Ecto neural progenitor cell (in vitro differentiated cells): ENCODE measurements at places on chromosomes 2 and 18.

- no peak for DNase-seq
These were observed 222.6 kb upstream of the LRRTM1 start for GRCh38 chr2:80527119-80527518.

DNA sequence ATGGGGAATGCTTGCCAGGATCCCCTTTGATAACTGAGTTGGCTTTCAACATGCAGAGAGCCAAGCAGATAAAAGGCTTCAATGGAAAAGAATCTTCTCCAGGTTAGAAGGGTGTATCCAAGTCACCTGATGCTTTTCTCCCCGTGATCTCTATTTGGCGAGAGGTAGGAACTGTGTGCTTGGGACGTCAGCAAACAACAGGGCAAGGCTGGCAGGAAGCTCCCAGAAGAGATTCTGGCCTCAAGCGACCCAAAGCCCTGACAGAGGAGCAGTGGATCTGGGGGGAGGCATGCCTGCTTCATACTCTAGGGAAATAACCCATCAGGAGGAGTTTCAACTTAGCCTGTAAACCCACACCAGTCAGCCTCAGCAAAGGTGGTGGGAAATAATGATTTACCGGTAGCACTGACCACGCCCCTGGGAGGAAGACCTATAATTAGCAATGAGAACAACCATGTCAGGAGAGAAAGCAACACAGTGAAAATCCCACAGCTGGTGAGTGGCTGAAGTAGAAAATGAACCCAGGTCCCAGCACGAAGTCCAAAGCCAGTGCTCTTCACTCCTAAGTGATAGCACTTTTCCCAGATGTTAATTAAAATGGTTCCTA is 76.3 kb upstream of the SEC11C start:
- no peak for DNase-seq

- DNase-seq: no peak
These were observed 39.4 kb downstream of the MAP2 start for GRCh38 chr2:209463226-209463625.

- DNase-seq: peak; percentile 58
These were observed 414.2 kb upstream of the CHST9 start for GRCh38 chr18:27599202-27599829.

- no peak for DNase-seq
These were observed 184.0 kb downstream of the RIT2 start for GRCh38 chr18:42931491-42931890.

GRCh38 chr2:187842978-187843847 is 289.0 kb upstream of the TFPI start:
- no peak for DNase-seq

DNA sequence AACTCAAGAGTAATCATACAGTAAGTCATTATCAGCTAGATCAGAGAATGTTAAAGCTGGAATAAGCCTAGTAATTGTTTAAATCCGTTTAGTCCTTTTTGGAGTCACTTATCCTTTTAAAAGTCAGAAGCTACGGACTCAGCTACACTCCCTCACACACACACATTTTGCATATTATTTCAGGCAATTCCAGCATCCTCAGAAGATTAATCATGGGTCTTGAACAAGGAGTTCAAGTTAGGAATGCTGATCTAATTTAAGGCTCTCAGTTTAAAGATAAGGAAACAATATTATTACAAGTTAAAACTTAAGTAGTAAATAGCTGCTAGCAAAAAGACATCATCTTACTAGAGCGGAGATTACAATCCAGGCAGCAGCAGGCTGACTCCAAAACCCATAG is 74.3 kb downstream of the GTF3C3 start:
- DNase-seq: no peak

DNA sequence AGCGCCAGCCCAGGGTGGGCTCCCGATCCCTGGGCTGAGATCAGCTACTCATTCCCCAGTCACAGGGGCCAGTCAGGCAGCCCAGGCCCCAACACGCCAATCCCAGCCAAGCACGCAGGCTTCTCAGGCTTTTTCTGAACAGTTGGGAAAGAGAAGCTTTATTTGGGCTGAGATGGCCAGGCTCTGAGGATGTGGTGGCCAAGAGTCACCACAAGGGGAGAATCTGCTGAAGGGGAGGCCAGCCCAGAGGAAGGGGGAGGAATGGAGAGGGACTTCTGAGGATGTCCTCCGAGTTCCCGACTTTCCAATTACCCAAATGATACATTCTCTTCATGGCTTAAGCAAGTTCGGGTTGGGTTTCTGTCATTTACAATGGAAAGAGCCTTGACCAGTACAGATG is 2.8 kb upstream of the DIPK1C start:
- DNase-seq: peak; percentile 72

DNA sequence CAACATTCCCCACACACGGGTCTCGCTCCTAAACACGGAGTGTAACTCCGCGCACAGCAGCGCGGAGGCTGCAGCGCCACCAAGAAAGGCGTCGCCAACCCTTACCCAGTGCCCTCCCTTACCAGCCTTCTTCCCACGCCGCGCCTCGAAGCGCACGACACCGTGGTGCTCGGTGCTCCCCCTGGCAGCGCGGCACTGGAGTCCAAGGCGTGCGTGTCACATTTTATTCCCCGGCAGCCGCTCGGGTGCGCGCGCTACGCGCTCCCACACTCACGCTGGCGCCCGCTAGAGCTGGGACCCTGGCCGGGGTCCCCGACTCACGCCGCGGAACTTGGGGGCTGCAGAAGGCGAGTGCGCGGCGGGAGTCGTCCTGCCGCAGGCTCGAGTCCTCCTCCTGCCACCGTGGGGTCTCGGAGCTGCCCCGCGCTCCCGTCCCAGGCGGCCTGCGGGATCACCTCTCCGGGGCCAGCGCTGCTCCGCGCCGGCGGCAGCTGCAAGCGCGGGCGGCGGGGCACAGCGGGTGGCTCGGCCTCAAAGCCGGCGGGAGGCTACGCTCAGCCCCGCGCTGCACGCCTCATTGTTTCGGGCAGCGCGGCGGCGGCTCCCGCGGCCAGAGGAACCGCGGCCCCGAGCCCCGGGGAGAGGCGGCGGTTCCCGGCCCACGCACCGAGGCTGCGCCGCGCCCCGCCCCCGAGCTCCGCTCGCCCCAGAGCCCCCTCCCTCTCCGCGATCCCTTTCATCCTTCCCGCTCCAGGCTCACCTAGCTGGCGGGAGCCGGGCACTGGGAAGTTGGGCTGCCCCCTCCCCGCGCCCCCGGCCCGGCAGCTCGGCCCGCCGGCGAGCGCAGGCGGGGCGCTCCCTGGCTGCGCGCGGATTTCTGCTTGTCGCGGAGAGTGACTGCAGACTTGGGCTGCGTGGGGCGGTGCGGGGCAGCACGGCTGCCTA is at the start of gene ST6GAL2:
ST6GAL2 (minus strand) TSS at position 197 of the 945 bp plus-strand sequence. CDS start 42,190 bp downstream, outside the sequence.
- peak; percentile 77 for DNase-seq

DNA sequence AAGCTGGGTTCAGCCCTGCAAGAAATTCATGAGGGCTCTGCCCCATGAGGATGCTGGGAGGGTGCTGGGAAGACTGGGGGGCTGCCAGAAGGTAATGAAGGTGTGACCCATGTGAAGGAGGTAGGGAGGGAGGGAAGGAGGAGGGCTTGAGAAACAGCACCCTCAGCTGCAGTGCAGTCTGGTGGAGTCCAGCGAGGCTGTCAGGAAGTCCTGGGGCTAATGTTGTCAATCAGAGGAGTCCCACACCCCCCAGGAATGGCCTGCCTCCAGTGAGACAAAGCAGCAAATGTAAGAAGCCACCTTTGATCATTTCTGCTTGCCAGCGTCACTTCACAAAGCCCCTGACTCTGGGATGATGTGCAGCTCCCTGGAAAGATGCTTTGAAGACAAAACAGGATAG is 248.4 kb downstream of the SH3BP4 start:
- DNase-seq: peak; percentile 46

GRCh38 chr2:221370857-221371211 is 201.3 kb downstream of the EPHA4 start:
- DNase-seq: no peak

DNA sequence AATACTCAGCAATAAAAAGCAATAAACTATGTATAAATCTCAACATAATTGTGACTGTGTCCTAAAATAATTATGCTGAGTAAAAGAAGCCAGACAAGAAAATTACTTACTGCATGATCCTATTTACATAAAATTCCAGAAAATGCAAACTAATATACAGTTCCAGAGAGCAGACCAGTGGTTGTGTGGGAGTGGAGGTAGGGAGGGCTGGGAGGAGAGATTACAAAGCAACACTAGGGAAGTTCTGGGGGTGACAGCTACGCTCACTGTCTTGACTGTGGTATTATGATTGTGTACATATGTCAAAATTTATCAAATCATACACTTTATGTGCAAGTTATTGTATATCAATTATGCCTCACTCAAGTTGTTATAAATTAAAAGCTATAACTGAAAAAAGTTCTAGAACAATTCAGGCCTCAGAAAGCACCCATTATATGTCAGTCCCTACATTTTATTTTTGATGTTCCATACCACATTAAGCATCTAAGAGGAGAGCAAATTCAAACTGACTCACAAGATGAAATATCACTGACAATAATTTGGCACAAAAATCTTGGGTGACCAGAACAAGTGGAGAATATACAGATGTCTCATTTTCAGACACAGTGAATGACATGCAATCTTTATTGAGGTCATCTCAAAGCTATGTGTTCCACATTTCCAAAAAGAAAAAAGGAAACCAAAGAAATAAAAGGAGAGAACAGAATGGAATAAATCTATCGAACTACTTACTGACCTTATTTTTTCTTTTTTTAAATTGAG is 85.1 kb downstream of the ANTXR1 start:
- DNase-seq: no peak

DNA sequence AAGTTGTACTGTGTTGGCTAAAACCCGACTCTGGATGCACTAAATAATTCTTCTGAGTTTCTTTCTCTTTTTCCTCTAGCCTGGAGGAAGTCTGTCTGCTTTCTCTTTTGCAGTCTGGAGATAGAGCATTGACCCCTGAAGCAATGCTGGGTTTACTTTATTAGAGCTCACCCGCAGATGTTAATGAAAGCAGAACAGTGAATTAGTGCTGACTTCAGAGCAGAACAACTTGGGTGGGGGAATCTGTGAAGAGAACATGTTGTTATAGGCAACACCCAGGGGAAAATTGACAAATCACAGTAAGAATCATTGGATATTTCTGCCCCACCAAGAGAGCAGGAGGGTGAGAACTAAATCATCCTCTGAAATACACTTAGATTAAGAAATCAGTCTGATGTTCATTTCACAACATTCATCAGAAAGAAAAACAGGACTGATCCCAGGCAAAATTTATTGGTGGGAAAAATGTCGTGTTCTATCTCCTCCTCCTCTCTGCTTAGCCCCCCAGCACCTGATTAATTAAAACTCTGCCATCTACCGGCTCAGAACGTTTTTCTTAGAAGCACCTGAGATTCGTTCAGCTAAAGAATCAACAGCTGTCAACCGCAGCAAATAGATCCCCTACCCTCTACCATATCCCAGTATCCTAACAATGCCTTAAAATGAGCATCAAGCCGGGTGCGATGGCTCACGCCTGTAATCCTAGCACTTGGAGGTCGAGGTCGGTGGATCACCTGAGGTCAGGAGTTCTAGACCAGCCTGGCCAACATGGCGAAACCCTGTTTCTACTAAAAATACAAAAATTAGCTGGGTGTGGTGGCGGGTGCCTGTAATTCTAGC is 165.1 kb downstream of the FMNL2 start:
- DNase-seq: no peak

DNA sequence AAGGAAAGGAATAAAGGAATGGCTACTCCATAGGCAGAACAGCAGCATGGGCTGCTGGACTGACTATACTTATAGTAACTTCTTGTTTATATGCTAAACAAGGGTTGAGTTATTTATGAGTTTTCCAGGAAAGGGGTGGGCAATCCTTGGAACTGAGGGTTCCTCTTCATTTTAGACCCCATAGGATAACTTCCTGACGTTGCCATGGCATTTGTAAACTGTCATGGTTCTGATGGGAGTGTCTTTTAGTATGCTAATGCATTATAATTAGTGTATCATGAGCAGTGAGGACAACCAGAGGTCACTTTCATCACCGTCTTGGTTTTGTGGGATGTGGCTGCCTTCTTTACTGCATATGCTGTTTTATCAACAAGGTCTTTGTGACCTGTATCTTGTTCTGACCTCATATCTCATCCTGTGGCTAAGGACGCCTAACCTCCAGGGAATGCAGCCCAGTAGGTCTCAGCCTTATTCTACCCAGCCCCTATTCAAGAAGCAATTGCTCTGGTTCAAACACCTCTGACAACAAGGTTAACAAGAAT is 98.6 kb upstream of the CABLES1 start:
- DNase-seq: no peak

GRCh38 chr2:8549273-8549922 is 132.5 kb upstream of the ID2 start:
- no peak for DNase-seq

DNA sequence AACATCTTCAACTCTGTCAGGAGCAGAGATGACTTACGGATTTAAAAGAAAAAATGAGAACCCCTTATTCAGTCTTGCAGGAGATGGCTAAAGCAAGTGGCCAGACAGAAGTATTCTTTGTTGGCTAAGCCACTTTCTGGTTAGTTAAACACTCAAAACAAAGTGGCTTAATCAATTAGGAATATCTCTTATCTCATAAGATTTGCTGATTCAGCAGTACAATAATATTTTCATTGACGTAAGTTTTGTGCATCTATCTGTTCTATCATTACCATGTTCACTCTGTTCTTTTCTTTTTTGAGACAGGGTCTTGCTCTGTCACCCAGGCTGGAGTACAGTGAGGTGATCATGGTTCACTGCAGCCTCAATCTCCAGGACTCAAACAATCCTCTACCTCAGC is 342.0 kb downstream of the EN1 start:
- DNase-seq: no peak

DNA sequence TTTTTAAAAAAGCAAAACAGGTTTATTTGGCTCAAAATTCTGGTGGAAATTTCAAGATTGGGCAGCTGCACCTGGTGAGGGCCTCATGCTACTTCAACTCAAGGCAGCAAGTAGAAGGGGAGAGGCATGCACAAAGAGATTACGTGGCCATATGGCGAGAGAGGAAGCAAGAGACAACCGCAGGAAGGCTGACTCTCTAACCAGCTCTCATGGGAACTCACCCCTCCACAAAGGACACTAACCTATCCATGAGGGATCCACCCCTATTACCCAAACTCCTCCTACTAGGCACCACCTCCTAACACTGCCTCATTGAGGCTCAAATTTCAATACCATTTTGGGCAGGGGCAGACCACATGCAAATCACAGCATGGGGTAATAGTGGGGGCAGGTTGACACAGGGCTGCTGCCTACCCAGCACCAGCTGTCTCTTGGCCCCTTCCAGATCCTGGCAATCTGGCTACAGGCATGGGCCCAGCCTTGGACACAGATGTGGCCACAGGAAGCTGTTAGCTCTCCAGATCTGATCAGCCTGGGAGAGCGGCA is 2.0 kb upstream of the CAPN10 start:
- DNase-seq: no peak

DNA sequence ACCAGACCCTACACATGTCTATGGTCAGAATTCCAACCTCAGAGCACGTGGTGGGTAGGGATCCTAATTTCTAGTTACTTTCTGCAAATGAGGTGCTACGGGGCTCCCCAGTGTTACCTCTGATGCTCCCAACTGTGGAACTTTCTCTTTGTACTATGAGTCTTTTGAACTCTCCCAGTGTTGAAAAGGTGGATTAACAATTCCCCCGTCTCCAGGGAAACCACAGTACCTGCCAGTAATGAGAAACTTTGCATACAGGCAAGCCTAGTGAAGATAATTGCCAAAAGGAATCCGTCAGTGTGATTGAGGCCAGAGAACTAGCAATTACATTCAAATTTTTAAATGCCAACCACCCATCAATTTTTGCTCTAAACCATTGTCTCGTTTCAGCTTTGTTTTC is 129.0 kb upstream of the FOSL2 start:
- no peak for DNase-seq
